ENCODE measurements at places on chromosomes 7 and 10.

GRCh38 chr7:76304888-76305375, 2.5 kb downstream of the HSPB1 start:
- no peak for DNase-seq

GRCh38 chr7:1219498-1219897, 13.2 kb upstream of the UNCX start:
- DNase-seq, result no peak

DNA sequence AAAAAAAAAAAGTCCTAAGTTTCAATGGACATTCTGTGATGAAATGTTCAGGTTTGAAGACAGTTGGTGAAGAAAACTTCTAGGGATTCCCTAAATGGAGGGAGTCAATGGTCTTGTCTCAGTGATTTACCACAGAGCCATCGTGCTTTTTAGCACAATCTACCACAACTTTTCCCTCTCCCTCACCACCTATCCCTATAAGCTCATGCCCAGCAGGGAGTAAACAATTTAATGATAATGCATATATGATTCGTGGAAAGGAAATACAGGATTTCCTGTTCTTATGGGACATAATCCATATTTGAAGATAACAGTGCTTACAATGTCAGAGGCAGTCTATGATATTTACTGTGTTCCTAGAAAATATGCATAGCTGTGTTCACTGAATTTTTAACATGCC, 38.4 kb upstream of the CD36 start:
- no peak for DNase-seq

DNA sequence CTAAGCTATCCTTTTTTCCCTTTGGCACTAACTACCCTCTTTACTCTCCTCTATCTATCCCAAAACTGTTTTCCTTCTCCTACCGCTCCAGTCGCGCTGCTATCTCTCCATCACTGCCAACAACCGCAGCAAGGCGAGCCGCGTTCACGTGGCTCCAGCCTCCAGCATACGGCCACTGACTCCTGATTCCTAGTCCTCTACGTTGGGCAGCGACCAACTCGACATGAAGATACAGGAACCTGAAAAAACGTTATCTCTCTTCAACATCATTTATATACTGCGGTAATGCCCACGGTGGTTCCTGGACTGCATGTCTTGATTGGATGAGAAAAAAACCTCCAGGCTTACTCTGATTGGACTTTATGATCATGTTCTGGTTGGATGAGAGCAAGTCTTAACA, 129.5 kb downstream of the ZNF716 start:
- no peak for DNase-seq

DNA sequence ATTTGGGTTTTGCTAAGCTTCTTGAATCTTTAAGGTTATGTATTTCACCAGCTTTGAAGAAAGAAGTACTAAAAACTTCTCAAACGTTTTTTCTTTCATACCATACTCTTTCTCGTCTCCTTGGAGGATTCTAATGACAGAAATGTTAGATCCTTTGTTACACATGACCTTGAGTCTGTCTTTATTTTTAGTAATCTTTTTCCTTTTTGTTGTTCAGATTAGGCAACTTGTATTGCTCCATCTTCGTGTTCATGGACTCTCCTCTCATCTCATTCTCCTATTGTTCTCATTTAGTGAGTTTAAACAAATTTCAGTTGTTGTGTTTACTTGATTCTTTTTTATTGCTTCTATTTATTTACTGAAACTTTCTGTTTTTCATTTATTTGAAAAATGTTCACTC, 73.7 kb downstream of the WDFY4 start:
- DNase-seq, result no peak

DNA sequence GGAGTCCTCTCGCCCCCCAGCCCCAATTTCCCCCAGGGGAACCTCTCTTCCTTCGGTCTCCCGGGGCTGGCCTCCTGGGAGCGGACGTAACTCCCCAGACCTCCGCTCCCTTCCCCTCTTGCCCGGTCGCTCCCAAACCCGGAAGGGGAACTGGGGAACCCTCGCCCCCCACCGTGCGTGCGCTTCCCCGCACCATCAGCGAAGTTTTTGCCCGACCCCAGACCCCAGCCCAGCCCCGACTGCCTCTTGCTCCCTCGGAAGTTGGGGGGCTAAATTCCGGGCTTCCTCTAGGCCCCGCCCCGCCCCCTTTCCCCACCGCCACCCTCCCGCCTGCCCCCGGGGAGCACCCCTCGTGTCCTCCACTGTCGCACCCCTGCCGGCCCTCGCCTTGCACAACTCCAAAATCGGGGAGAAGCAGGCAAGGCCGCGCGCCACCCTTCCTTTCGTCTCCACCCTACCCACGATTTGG, 436 bp downstream of the GNB2 start:
- DNase-seq, result no peak

- no peak for DNase-seq
Observed at GRCh38 chr10:94546049-94546900, 687 bp downstream of the HELLS start.

DNA sequence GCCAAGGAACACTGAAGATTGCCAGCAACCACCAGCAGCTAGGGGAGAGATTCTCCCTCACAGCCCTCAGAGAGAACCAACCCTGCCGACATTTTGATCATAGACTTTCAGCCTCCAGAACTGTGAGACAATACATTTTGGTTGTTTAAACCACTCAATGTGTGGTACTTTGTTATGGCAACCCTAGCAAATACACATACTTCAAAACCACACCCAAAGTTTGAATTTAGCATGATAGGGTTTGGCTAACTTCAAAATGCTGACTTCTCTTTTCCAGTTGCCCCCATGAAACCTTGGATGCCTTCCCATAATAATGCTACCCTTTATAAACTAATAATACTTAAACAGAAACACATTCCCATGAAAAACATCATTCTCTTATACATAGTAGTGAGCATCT, 149.8 kb downstream of the DGKI start:
- no peak for DNase-seq

GRCh38 chr7:141660259-141660658, 41.7 kb downstream of the DENND11 start:
- no peak for DNase-seq

DNA sequence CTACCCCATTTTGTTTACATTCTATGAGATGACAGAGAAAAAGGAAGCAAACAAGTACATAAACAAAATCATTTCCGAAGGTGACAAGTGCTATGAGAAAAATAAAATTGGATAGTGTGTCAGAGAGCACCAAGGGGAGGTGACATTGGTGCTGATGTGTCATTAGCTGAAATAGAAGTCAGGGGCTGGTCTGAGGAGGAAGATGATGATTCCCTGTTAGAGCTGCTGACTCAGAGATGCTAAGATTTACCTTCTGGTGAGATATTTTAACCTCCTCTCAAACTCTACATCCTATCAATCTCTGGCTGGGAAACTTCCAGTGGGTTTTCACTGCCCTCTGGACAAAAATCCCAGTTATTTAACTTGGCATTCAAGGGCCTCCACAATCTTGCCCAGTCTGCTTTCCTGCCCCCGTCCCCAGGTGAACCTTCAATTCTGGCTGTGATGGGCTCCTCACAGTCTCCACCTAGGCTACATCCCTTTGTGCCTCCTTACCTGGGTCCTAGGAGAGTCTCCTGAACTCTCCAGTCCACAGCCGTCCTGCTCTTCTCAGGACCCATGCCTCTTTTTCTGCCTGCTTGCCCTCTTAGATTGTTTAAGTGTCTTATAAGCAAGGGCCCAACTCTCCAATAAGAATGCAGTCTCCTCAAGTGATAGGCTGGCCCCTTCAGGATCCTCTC, 26.6 kb downstream of the DUSP5 start:
- no peak for DNase-seq

GRCh38 chr10:14527915-14528314, 197.2 kb upstream of the FRMD4A start:
- DNase-seq, result no peak

- DNase-seq, result no peak
Observed at GRCh38 chr7:5827755-5828154, 46.3 kb upstream of the RNF216 start.

DNA sequence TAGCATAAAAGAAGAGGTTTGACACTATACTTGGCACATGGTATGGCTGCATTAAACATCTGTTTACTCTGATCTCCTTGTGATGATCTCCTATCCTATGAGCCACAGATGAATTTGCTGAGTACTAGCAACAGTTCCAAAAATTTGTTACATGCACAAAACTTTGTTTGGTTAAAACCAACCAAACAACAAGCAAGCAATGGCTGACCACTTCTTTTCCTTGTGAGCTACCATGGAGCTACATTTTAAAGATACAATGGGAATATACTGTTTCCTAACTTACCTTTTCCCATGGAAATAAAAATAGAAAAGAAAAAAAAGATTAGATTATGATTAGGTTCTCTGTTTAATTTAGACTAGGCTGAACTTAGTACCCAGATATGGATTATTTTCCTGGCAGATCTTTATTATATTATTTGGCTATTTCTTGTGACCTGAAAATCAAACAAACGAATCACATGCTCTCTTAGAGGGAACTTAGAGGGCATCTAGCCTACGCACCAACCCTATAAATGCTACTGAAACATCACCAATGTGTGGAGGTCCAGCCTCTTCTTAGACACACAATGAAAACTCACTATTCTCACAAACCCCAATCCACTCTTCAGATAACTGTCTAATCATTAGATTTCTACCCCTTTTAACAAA, 80.1 kb upstream of the FAM133B start:
- DNase-seq, result no peak

- DNase-seq, result no peak
Observed at GRCh38 chr7:48522692-48523091, 351.4 kb downstream of the ABCA13 start.

DNA sequence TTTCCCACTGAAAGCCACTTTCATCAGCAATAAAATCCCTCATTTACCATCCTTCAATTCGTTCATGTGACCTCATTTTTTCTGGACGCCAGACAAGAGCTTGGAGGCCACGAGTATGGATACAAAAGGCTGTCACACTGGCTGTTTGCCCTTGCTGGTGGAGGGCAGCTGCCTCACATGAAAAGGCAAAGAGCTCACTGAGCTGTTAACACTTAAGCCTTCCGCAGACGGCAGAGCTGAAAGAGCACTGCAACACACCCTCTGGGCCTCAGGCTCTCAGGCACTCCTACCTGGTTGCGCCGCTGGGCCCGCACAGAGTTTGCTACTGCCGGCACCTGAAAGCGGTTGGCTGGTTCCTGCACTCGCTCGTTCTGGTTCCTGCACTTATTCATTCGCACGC, 193.5 kb downstream of the CFTR start:
- no peak for DNase-seq

- no peak for DNase-seq
Observed at GRCh38 chr10:71395621-71396020, 1.1 kb upstream of the CDH23 start.

- no peak for DNase-seq
Observed at GRCh38 chr7:55532150-55532917, 40.0 kb downstream of the VOPP1 start.

DNA sequence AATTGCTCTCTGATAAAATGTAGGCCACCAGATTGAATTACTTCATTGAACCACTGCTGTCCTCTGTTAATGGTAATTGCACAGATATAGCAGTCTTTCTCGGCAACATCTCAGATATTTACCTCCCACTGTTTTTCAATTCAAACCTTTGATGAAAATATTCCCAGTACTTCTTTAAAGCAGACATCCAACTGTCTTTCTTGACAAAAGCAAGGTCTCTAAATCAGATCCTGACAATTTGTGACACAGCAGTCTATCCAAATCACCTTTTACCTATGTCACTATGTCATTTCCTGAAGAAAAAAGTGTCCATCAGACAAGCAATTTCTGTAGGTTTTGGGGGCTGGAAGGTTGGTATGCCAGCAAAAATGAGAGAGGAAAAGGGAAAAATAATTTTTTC, 555.7 kb downstream of the AUTS2 start:
- DNase-seq, result no peak

- DNase-seq, result peak; percentile 2
Observed at GRCh38 chr7:135558337-135558767, 635 bp downstream of the NUP205 start.

- no peak for DNase-seq
Observed at GRCh38 chr7:140039066-140039465, 23.7 kb downstream of the PARP12 start.

DNA sequence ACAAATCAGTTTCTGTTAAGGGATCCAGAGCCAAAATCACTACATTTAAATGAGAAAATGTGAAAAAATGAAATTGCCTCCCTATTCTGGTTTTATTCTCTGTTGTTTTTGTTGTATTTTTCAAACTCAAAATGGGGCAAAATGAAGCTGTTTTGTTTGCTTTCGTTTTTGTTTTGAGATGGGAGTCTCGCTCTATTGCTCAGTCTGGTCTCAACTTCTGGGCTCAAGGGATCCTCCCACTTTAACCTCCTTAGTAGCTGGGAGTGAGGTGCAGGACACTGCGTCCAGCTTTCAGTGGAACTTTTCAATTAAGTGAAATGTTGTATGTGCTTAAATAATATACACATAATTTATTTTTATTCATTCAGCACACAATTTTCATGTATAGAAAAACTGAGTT, 205.0 kb downstream of the SORCS1 start:
- DNase-seq, result no peak

DNA sequence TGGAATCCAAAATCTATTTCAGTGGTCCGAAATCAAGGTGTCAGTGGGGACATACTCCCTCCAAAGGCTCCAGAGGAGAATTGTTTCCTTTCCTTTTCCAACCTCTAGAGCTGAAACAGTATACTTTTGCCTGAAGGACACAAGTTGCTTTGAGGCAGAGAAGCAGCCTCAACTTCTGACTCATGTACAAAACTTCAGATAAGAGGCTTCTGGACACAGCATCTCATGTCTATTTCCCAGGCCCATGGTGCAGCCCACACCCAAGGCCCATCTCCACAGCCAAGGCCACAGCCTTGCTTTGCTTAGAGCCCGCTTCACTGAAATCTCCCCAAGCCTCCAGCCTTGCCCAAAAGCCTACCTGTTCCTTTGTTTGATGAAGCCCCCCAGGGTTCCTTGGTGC, 68.9 kb downstream of the ZNF467 start:
- no peak for DNase-seq

DNA sequence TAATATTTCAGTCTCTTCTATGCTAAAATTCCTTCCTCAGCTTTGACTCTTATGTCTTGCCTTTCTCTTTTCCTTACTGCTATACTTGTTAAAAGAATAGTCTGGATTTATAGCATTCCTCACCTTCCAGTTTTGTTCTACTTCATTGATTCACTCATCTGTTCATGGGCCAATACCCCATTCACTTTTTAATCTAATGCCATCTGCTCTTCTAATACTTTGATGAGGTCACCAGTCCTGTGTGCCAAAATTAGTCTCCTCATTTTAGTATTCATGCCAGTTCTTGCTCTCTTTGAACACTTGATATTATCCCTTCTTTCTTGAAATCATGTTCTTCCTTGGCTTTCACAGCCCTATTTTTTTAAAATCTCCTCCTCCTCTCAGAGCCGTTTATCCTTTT, 19.3 kb downstream of the STK17A start:
- no peak for DNase-seq

GRCh38 chr7:20152511-20152910, 64.7 kb downstream of the MACC1 start:
- no peak for DNase-seq

- DNase-seq, result no peak
Observed at GRCh38 chr10:90819911-90820310, 37.9 kb downstream of the HTR7 start.

GRCh38 chr7:77184990-77185389, 14.6 kb downstream of the FGL2 start:
- DNase-seq, result no peak

GRCh38 chr7:27602766-27603165, 59.9 kb downstream of the HIBADH start:
- DNase-seq, result no peak

- no peak for DNase-seq
Observed at GRCh38 chr7:87574630-87575029, 26.1 kb downstream of the ABCB1 start.

- no peak for DNase-seq
Observed at GRCh38 chr7:87058744-87059524, 520 bp downstream of the ELAPOR2 start.

GRCh38 chr7:90298145-90299038, 22.7 kb downstream of the FAM237B start:
- peak; percentile 1 for DNase-seq

- no peak for DNase-seq
Observed at GRCh38 chr7:129948338-129948737, 4.4 kb downstream of the UBE2H start.

All from NCI-H1417 treated with DMSO at 0.1 percent for 48 hours (cell line).